HuH-7.5 (cell line): ENCODE measurements at places on chromosomes 2 and 18.

DNA sequence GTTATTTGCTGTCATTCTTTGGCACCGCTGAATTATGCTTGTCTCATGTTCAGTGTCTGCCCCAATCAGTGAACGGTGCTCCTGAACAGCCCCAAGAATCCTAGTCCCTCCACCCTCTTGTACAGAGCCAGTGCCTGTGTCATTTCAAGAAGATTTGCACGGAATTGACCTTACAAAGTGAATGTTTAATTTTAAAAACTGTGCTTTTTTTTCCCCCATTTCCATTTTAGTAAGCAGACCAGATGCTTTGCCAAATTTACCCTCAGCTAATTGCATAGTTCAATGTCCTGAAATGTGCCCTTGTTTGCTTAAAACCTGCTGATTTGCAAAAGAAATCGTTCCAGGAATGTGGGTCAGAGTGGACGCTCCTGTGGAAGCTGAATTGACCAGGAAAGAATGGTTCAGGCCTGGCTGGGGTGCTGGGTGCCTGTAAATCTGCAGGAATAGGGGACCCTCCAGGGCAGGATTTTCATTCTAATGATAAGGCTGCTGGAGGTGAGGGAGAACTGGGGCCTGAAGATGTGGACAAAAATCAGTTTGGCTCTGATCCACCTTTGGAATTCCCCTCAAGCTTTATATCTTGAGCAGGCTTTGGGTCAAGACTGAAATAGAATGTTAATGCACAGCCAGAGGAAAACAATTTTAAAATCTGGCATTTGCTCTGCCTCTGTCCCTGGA, 20.1 kb downstream of the TMEM17 start:
- peak; percentile 41 for DNase-seq

DNA sequence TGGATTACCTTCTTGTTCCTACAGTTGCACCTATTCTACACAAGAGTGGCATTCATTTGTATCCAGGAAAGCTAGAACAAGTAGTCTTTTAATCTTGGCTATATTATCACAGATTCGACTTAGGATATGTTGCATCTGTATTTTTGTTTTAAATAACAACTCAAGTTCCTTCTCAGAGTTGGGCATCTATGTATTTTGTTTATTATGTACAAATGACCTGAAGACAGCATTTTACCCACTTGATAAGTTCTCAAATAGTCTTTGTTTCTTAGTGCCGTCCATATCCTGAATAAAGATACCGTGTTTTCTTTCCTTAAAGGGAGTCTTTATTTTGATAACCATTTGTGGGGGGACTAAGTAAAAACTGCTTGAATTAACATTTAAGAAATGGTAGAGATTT, 2.9 kb downstream of the ITPRID2 start:
- no peak for DNase-seq

DNA sequence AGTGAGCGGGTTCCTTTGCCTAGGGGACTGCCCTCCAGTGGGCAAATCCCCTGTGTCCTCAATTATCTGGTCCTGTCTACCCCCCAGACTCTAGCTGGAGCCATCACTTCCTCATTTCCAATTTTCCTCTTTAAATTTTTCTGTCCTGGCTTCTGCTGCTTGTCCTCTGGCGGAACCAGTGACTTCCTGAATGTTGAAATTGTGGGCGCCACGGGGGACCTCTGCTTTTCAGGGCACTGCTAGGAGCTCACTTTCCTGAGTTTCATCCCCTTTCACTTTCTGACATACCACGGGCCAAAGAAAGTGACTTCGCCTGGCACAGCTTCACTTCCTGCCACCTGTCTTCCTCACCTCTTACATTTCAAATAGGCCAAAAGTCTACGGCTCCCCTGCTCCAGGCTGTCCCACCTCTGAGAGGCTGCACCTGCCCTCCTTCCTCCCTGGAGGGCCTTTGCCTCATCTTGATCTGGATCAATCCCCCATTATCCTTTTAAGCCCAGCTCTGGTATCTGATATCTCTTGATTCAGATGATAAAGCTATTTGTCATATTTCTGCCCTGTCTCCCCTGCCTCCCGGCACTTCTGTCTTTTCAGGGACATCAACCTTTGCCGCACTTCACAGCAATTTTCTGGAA, 1.4 kb upstream of the MARCO start:
- DNase-seq: no peak

DNA sequence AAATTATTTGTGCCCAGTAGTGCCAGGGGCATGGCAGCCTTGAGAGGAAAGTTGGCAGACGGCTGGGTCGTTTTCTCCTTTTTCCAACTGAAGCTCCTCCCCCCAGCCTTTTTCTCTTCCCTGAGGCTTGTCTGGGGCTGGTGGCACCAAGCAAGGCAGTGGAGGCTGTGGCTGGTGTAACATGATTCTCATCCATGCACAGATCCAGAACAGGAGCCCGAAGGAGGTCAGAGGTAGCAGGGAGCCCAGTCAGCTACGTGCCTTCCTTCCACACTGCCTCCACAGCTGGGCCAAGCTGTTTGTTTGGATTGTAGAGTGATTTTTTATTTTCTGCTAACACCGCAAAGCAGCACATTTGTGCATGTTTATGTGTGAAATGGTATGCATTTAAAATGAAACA, 170.3 kb upstream of the MGAT5 start:
- DNase-seq: no peak

- DNase-seq: no peak
Observed at GRCh38 chr2:182496596-182496995, 69.8 kb upstream of the PDE1A start.

DNA sequence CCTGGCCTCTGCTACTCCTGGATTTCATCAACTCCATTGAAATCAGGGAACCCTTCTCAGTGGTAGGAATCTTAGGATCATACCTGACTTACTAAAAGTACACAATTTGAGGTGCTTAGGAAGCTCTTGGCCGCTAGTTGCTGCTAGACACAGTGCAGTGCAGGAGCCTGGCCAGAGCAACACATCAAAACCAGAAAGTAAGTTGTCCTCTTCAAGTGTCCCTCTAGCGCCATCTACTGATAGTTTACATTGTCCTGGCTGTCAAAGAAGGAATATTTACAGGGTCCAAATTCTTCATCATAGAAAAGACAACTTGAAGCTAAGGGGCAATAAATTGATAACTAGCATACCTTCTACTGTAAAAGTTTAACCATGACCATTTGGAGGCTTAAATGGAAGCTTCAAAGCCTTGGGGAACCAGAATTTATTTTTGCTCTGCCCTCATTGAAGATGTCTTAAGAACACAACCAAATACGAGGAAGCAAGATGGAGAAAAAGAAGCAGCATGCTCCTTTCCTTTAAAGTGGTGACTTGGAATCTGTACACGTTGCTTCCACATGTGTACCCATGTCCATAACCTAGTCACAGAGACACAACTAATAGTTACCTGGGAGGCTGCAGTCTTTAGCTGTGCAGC, 889.1 kb upstream of the GCFC2 start:
- peak; percentile 13 for DNase-seq

DNA sequence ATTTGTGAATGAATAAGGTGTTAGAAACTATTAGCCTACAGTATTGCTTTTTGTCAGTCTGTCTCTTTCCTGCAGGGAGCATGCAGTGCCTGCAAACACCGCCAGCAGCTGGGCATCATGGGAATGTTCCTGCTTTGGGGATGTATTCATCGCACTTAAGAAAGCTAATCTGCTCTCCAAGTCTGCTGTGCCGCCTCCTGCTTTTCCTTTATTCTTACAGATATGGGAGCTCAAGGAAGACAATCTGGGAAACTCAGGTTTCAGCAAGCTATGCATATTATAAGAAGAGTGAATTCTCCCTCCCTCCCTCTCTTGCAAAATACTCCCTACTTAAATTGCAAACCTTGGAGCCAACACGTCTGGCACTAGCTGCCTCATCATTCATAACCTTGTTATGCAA, 479.2 kb upstream of the ACVR2A start:
- DNase-seq: no peak

GRCh38 chr18:21669736-21670285, 34.8 kb downstream of the ABHD3 start:
- no peak for DNase-seq

- no peak for DNase-seq
Observed at GRCh38 chr2:134249755-134250154, 4.1 kb upstream of the MGAT5 start.

DNA sequence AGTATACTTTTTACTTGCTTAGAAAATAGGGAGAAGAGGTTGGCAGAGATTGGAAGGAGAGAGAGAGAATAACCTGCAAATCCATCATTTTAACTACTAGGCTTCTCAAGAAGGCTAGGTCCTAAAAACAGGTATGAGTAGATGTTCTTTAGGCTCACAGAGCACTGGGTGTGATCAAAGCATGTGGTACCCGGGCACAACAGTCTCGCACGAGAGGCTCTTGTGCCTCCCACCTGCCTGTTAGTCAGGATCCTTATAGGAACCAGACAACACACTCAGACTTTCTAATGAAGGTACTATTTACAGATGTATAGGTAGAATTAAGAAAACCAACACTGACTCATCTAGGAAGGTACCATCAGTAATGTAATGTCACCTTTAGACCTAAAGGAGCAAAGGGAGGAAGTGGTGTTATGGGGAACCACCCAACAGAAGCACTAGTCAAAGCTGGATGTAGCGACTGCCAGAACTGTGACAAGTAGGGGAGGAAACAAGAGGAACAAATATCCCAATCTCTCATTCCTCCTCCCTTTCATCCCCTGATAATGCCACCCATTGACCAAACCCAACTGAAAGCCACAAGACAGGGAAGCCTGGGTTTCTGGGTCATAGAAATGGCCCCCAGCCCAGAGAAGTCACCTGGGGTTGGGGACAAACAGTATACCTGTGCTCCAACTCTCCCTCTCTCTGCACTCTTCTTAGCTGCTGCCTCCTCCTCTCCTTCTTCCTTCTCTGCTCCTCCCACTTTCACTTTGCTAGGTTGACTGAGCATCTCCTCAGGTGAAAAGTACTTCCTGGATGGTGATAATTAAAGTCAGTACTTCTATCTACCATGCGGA, 16.0 kb upstream of the MARCHF4 start:
- no peak for DNase-seq

GRCh38 chr2:36708041-36708741, 11.7 kb downstream of the VIT start:
- no peak for DNase-seq

DNA sequence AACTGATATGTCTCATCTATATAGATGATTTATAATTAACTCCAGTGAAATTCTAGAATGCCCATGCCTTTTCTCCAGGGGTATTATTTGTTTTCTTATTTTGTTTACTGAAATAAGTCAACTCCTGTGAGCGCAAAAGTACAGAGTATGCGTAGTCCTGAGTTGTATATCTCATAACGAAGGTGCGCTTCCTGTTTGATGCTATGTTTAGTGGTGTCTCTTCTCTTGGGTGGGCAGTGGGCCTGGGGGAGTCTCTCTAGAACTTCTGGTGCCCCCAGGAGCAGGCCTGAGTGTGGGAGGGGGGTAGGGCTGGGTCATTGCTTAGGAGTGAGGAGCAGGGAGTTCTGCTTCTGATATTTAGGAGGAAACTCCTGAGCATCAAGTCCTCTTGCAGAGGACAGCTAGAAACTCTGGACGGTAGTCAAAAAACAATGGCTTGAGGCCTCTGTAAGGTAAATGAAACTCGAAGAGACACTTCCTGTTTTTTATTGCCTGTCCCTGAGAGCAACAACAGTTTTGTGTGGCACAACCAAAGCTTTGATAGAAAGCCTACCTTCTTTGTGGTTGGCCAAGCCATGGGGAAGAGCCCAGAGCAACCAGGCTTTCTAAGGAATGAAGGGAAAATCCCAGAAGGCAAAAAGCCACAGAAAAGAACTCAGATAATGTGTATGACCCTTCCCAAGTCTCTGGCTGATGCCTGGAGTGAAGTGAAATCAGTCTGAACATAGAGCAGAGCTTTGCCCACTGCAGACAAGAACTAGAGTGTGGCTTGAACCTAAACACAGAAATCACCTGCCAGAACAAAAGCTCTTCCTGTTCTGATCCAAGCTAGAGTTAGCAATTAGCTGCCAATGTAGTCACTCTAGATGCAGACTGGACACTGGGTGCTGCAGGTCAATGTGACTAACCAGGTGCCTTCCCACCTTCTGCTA, 8.5 kb upstream of the SP140L start:
- DNase-seq: no peak

DNA sequence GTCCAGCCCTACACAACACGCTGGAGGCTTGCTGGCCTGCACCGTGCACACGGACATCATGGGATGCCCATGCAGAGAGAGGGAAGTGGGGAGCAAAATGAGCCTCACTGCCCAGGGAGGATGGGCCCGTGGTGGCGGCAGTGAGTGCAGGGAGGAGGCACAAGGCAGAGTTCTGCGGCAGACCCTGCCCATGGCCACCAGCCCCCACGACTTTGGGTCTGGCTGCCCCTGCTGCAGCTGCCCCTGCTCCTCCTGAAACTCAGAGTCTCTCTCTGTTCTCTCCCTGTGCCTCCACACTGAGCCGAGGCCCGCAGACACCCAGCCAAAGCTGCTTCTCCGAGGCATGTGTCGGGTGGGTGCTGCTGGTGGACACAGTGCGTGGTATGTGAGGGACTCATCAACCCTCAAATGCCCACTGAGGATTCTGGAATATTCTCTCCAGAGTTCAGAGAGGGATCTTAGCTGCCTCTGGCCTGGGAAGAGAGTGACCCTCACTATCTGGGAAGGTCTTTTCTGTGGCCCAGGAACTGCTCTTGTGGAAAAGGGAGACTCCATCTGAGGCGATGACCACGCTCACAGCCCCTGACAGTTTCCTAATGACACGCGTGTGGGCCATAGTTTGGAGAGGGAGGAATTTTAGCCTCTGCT, 45.1 kb upstream of the HPCAL1 start:
- DNase-seq: no peak

DNA sequence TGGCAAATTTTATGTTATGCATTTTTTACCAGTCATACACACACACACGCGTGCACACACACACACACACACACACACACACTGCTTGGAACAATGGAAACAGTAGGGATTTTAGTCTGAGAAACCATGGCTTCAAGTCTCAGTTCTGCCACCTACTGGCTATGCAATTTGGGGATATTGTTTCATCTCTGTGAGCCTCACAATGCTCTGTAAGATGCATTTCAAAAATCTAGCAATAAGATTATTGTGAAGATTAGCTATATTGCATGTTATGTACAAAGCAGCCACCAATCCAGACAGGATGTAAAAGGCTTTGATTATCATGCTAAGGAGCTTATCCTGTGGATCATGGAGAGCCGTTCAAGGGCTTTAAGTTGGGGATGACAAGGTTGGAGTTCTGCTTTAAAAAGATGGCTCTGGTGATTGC, 401.4 kb downstream of the NBAS start:
- peak; percentile 12 for DNase-seq

GRCh38 chr2:191931329-191931728, 84.4 kb upstream of the CAVIN2 start:
- no peak for DNase-seq
